ENCODE measurements at places on chromosomes 7 and 10. TPM values are rescaled to one million over a fixed set of nuclear protein-coding genes. Genes with fewer than 3 reads are reported as not detected.

- no peak for DNase-seq
Observed at GRCh38 chr10:32376097-32376496, 29.1 kb upstream of the EPC1 start.

ZNF786 gene
- 6.4 TPM for polyA plus RNA-seq

DNA sequence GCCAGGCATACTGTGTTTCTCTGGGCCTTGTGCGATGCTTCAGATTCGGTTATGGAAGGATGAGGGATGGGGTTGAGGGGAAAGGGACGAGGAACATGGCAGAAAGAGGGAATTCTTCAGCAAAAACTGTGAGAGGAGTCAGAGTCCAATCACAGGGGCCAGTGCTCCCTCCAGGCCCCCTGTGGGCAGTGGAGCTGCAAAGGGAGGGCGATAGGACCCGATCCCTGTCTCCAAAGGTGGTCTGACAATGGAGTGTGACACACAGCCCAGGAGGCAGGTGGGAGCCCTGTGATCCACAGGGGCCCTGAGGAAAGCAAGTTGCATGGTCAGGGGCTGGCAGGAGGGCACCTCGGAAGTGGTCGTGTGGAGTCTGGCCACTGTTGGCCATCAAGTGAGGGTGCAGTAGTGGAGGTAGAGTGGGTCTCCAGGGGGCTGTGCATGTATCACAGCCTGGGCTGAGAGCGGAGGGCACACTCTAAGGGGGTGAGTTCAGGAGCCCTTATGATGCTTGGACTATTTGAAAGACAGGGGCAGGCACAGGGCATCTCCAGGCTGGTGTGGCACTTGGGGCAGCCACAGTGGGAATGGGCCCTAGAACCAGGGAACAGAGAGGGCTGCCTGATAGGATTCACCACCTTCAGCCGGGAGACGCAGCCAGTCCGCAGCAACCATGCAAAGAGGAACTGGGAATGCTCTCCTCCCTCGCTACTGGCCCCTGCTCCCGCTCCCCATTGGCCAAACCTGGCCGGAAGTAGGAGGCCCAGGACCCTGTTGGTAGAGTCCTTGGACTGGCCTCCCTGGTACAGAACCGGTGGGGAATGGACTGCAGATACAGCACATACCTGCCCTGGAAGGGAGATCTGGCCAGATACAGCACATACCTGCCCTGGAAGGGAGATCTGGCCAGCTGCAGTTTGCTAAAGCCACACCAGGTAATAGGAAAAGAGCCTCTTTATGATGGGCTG, 115.9 kb downstream of the ADCY1 start:
- DNase-seq: no peak

GNAI1 gene
- polyA plus RNA-seq: 140 TPM

GRCh38 chr7:136030867-136031318, 53.7 kb upstream of the MTPN start:
- no peak for DNase-seq

DNA sequence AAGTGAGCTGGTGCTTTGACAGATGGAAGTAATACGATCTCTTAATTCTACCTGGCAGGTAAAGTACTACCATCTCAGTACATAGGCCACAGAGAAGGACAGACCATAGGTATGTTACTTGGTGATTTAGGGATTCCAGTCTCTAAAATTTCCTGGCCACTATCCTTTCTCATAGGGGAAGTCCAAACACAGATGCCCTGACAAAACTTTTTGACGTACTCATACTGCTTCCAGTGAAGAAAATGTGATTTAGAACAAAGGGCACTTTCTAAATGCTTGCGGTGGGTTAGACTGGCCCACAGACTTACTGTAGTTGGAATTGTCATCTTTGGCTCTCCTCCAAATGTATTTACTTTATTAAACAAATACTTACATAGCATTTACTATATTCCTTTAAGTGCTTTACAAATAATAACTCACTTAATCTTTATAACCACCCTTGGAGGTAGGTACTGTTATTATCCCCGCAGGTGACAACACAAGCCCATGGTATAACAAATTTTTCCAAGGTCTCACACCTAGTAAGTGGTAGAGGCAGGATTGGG, 3.0 kb downstream of the PI4K2A start:
- DNase-seq: no peak

EN2 gene
- not detected for polyA plus RNA-seq
